ENCODE measurements at places on chromosomes 2 and 18.

DNA sequence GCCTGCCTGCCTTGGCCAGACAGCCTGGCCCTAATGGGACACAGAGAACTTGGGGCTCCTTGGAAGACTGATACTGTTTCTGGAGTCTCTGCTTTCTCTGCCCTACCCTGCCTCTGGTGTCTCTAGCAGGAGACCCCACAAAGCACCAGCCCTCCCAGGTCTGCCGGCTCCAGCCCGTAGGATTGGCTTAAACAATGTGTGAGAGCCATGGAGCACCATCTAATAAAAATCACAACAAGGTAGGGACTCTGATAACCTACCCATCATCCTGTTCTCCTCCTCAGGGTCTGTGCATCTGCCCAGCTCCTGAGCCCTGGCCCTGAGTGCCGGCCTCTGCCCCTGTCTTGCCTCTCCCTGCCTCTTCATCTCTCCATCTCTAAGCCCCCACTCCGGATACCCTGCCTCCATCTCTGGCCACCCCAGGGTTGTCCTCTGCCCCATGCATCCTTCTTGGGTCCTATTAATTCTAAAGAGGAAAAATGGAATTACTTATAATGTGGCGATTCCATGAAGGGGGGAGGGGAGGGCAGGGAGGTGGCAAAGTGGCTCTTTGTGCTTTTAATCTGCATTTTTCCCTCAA is 1.2 kb upstream of the ECEL1 start:
- DNase-seq = no peak

DNA sequence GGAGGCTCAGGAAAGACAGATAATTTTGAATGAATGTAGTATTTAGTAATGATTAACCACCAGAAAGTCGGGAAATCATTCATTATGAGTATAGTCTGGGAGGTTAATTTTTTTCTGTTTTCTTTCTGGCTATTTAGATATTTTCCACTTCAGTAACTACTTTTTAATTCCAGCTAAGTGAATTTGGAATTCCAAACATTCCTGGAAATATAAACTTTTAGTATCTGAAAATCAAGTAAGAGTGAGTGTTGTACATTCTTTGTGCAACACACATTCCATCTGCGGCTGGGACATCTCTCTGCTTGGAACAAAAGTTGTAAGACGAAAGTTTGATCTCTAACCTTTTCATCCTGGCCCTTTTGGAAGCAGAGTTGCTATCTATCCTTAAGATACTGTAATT is 275.7 kb upstream of the SPRED2 start:
- DNase-seq = no peak

DNA sequence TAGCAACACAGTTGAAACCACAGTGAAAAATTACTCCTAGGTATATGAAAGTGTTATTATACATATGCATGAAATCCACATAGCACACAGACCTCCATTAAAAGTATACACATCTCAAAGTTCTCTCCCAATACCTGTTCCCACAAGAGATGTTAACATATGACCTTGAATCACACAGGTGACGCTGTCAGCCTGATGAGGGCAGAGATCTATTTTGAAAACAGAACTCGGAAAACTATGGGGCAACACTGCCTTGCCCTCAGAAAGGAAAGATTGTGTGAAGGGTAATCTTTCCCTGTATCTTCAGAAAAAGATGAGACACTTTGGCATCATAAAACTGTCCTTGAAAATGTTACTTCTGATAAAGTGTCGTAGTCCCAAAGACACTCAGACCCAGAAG is 82.7 kb downstream of the DYM start:
- DNase-seq = no peak

DNA sequence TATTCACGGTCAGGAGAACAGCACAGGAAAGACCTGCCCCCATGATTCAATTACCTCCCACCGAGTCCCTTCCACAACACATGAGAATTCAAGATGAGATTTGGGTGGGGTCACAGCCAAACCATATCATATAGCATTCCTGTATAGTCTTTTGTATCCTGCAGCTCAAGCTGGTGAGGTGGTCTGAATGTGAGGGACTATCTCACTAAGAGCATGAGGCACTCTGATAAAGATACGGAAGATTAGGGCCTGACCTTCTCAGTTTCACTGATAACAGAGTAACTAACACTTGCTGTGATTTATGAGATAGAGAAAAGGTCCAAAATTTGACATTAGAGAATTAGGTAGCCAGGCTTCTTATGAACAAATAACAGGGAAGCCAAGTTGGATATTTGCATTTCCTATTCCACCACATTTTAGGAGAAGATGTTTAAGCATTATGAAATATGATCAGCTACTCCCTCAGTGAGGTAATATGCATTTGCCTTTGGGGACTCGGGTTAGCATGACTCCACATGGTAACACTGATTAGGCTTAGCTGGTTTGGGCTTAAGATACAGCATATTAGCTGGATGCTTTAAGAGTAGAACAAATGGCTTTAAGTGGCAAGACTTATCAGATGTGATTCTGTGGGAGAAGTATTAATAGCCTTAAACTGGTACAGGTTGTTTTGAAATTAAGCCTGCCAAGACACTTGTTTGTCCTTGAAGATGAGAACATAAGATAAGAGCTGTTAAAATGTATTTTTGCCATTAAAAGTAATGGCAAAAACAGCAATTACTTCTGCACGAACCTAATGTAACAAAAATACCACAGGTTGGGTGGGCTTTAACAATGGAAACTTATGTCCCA is 106.9 kb upstream of the MSTN start:
- no peak for DNase-seq

GRCh38 chr2:119216994-119217393 is 6.6 kb upstream of the STEAP3 start:
- DNase-seq = no peak

GRCh38 chr2:141925511-141925910 is 205.3 kb downstream of the LRP1B start:
- DNase-seq = no peak

GRCh38 chr2:157699009-157699408 is 70.3 kb upstream of the ACVR1C start:
- DNase-seq = no peak

DNA sequence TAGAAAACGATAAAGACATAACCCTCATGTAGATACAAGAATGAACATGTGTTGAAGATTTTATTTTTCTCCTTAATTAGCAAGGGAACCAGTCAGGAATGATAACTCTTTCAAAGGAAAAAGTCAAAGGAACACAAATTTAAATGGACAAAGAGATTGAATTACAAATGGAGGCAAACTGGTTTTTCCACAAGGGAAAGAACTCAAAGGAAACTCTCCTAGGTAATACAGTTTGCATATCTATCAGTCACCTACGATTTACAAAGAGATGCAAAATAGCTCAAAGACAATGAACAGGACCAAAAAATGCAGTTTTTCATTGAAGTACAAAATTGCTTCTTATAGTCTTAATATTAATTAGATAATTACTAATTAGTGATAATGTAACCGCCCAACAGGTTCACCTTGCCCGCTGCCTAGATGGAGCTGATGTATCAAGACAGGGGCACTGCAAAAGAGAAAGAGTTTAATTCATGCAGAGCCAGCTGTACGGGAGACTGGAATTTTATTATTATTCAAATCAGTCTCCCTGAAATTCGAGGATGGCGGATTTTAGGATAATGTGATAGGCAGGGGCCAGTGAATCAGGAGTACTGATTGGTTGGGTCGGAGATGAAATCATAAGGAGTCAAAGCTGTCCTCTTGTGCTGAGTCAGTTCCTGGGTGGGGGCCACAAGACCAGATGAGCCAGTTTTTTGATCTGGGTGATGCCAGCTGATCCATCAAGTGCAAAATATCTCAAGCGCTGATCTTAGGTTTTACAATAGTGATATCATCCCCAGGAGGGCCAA is 151.0 kb downstream of the TMEM17 start:
- DNase-seq = no peak

All from stimulated activated CD8-positive, alpha-beta memory T cell treated with anti-CD3 and anti-CD28 coated beads, Interleukin-7, amount 100 ng/mL, for 48 hours (primary cell).